Stimulated activated CD8-positive, alpha-beta memory T cell treated with anti-CD3 and anti-CD28 coated beads, Interleukin-12 subunit alpha, Interleukin-12 subunit beta, amount 100 ng/mL, for 4 hours (primary cell): ENCODE measurements at places on chromosomes 13 and 19.

GRCh38 chr13:94256721-94257120 is 222.8 kb downstream of the DCT start:
- DNase-seq = no peak

GRCh38 chr19:46386996-46387712 is 26.2 kb downstream of the CCDC8 start:
- no peak for DNase-seq

GRCh38 chr19:11626252-11626651 is 29.0 kb downstream of the ZNF627 start:
- DNase-seq = no peak

DNA sequence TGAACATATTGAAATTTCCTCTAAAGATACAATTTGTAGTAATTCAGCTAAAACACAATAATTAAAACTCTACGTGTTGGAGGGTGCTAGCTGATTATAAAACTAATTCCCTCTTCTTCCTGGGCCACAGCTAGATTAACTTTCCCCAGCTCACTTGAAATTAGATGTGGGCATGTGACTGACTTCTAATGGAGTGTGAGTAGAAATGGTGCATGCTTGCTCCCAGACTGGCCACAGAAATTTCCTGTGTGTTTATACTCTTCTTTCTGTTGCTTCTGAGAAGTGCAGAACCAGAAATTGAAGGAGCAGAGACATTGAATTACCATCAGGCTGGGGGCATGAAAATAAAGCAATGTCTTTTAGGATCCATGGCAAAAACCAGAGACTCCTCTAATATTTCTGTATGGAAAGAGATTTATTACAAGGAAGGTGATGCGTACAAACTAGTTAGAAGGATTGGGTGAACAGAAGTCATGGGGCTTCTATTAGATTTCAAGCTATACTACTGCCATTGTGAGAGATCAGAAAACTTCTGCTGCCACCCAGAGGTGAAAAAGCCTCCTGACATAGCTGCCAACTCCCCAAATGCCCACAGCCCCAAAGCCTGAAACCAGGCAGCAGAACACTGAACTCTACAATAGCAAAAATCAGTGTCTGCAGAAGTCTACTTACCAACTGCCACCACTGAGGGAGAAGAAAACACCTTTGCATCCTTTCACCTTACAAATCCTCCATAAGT is 379.2 kb upstream of the MIR17HG start:
- DNase-seq = no peak

GRCh38 chr13:95698047-95698749 is 21.3 kb downstream of the DNAJC3 start:
- no peak for DNase-seq

DNA sequence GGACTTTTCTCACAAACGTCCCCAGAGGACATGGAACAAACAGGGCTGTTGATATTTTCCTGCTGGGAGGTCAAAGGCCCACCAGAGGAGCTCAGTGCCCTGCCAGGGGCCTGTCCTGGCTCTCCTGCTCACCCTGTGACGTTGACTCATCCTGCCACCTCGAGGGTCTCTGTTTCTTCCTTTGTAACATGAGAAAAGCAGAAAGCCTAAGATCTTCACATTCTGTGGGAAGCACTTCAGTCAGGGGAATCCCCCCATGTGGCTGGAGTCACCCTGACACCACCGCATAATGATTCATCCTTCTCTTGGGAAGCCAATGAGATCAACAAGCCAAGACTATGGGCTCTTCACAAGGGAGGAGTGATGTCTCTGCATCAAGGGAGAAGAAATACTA is 147.9 kb downstream of the KATNAL1 start:
- DNase-seq = no peak

DNA sequence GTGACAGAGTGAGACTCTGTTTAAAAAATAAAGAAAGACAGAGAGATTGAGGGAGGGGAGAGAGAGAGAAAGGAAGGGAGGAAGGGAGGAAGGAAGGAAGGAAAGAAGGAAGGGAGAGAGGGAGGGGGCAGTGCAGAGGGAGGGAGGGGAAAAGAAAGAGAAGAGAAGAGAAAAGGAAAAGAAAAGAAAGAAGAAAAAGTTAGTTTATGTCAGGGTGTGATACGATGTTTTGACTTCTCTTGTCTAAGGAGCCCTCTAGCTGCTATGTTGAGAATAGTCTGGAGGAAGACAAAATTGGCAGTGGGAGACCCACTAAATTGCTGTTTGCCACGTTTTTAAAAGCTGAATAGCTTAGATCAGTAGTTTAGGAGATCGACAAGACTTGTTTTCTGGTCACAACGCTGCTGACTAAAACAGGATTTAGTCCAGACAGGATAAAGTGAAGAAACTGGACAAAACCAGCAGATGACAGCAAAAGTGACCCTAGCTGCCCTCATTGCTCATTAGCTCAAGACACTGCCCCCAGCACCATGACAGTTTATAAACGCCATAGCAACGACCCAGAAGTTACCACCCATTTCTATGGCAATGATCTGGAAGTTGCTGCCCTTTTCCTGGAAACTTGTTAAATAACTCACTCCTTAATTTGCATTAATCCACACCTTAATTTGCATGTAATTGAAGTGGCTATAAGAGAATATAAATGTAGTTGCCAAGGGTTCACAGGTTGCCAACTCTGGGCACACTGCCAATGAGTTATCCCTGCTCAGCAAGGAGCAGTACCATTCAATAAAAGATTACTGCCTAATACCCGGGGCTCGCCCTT is 11.1 kb downstream of the TEX101 start:
- DNase-seq = no peak

- DNase-seq = no peak
Observed at GRCh38 chr13:44322928-44323327, 50.7 kb upstream of the SERP2 start.

DNA sequence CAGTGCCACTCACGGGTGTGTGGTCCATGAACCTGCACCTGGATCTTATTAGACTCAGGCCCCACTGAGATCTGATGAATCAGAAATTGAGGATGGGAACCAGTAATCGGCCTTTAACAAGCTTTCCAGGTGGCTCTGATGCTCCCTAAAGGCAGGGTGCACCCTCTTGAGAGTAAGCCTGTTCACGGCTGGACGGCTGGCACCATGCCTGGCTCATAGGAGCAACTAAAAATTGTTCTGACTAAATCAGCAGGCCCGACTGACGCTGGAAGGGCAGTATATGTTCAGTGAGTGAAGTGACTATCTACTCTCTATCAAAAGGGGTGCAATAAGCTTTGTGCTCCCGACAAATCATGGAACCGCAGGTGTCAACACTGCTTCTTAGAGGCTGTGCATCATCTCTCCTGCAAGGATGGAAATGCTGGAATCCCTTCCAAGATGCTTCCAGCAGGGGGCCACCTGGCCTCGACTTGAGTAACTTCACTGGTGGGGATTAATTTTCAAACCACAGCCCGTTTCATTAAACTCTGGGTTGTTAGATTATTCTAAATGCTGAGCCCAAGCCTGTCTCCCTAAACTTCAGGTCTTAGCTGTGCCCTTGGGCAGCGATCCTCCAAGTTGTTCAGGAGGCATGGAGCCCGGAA is 28.4 kb downstream of the TMTC4 start:
- no peak for DNase-seq

DNA sequence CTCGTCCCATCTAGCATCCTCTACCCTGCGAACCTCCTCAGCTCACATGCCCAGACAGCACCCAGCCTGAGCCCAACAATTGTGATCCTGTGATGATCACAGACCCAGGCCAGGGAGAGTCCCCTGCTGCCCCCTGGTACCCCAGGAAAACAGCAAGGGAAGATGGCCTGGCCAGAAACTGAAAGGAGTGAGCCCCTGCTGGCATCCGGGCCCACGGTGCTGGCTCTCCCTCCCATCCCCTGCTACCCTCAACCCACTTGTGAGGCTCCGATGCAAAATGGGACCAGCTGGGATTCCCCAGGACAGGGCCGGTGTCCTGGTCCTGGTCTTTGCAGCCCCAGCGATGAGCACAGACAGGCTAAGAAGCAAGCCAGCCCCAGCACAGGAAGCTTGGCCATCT is 14.1 kb downstream of the RANBP3 start:
- DNase-seq = no peak

GRCh38 chr13:75769141-75769905 is 133.2 kb downstream of the LMO7 start:
- DNase-seq = no peak

DNA sequence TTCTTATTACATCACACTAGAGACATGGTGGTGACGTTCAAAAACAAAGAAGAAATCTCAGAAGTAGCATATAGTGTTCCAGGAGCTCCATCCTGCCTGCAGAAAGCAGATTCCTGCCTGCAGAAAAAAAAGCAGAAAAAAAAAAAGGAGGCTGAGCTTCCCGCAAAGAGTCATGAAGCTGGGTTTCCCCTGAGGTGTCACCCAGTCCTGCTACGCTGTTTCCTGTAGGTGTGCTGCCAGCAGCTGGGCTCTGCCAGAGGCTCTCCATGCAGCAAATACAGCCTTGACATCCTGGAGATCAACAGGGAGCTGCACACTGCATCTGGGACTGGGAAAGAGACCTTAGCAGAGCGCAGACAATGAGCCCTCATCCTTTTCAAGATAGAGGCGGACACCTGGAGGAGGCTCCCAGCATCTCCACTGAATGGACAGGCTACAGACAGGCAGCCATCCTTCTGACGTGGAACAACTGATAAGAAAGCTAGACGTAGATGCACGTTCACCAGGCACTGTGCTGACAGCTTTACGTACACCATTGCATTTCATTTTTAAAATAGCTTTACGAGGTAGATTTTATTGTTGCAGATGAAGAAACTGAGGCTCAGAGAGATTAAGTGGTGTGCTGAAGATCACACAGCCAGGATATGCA is 350.9 kb downstream of the FOXO1 start:
- DNase-seq = peak; percentile 11

DNA sequence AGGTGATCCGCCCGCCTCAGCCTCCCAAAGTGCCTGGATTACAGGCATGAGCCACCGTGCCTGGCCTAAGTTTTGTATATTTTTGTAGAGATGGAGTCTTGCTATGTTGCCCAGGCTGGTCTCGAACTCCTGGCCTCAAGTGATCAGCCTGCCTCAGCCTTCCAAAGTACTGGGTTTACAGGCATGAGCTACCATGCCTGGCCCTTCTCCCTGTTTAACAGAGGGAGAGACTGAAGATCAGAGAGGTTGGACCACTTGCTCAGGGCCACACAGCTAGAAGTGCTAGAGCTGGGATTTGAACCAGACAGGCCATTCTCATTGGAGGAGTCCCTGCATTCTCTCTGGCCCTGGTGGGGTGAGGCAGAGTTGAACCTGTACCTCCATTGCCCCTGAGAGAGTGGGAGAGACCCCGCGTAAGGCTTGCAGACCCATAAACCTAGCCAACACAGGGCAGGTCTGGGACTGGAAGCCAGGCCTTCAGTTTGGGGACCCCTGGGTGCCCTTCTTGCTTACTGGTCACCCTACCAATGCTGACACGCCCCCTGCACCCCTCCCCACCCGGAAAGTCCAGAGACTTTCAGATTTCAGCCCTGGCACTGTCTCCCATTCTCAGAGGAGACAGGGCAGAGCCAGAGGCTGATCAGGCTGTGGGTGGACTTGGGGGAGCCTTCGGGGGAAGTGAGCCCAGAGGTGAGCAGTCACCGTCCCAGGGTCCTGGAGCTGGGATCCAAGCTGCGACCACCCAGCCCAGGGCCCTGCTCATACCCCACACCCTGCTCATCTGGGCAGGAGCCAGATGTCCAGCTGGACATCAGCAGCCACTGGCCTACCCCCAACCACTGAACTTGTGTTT is 13.3 kb downstream of the TTYH1 start:
- no peak for DNase-seq

GRCh38 chr13:23288564-23288963 is 107.8 kb downstream of the SGCG start:
- DNase-seq = no peak

- DNase-seq = no peak
Observed at GRCh38 chr19:15128162-15128770, 21.1 kb downstream of the SYDE1 start.

GRCh38 chr13:98476538-98476966 is 100.4 kb downstream of the STK24 start:
- DNase-seq = peak; percentile 78

DNA sequence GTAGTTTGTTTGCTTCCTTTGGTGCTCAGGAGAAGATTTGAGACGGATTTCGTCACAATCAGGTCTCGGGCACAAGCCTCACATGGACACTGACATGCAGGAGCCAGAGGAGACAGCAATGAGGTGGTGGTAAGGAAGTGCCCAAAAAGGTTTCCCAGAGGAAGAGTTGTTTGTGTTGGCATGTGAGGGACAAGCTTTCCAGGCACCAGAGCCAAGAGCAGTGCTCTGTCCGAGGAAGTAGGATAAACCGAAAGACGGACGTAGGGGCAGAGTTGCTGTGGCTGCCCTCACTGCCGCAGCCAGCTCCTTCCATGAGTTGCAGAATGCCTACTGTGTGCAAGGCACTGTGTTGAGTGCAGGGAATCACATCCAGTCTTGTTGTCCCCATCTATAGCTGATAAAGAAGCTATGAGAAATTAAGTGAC is 27.7 kb downstream of the SAE1 start:
- DNase-seq = no peak
